T-helper 17 cell (primary cell): ENCODE measurements at places on chromosomes 16 and 17.

GRCh38 chr17:74797824-74798223 lies 21.7 kb upstream of the NAT9 start:
- DNase-seq = no peak

- DNase-seq = no peak
These were observed 5.1 kb upstream of the DDX19A start for GRCh38 chr16:70341600-70341999.

DNA sequence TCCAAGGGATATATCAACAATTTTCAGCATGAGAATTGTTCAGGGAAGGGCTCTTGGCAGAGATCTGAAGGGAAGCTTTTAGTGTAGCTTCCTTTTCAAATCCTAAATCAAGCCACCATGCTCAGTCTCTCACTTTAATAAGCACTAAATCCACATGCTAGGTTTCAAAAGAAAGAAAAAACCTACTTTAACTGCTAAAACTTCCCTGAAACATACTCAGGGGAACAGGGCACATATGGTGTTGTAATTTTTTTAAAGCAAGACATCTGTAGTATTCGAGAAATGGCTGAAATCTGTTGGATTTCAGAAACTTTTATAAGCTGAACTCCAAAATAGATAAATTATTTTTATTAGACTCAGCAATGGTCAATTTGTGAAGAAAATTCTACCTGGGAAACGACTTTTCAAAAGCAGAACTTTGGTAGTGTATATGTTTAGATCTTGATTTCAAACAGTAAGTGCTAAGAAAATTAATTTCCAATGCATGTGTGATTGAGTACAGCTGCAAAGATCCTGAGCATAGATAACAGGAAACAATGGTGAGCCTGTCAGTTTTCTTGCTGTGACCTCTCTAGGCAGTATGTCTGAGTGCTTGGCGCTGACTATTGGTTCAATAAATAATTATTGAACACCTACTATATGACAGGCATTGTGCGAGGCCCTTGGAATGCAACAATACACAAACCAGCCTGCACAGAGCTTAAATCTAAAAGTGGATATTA lies 804.5 kb upstream of the SOX9 start:
- DNase-seq = no peak

DNA sequence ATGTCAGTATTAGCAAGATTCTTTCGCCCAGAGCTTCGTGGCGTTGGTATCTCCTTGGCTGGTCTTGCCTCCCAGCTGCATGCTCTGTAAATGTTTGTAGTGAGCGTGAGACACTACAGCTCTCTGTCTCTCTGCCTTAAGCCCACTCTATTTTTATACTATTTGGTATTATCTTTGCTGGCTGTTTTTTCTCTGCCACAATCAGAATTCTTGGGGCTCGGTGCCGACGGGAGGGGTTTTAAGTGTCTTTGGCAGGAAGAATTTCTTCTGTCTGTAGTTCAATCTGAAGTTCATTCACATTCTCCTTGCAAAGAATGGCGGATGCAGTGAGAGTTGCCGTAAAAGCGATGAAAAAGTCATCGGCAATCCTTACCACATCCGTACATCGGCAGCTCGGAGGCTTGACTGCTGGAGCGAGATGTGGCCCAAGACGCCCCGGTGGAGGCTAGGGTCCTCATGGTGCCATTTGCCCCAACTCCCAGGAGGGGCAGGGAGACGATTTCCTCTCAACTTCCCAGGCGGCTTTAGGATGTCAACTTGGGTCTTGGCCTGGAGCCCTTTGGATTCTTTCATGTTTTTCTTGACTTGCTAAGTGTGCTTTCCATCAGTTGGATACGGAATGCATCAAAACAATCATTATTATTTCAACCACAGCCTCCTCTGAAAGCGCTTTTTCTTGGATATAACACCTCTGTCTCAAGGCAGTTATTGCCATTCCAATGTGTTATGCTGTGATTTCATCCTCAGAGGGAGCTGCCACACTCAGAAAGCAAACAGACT lies 132.3 kb upstream of the SDK2 start:
- DNase-seq = no peak

GRCh38 chr17:58829172-58829637 lies 73.6 kb downstream of the PPM1E start:
- no peak for DNase-seq

GRCh38 chr17:27538156-27538955 lies 82.1 kb downstream of the KSR1 start:
- no peak for DNase-seq

GRCh38 chr17:61416540-61417363 lies 17.1 kb downstream of the TBX2 start:
- DNase-seq = no peak

- no peak for DNase-seq
These were observed 36.9 kb downstream of the TMEM235 start for GRCh38 chr17:78268191-78268874.

GRCh38 chr17:29718446-29719039 lies 95.8 kb upstream of the CORO6 start:
- DNase-seq = no peak

DNA sequence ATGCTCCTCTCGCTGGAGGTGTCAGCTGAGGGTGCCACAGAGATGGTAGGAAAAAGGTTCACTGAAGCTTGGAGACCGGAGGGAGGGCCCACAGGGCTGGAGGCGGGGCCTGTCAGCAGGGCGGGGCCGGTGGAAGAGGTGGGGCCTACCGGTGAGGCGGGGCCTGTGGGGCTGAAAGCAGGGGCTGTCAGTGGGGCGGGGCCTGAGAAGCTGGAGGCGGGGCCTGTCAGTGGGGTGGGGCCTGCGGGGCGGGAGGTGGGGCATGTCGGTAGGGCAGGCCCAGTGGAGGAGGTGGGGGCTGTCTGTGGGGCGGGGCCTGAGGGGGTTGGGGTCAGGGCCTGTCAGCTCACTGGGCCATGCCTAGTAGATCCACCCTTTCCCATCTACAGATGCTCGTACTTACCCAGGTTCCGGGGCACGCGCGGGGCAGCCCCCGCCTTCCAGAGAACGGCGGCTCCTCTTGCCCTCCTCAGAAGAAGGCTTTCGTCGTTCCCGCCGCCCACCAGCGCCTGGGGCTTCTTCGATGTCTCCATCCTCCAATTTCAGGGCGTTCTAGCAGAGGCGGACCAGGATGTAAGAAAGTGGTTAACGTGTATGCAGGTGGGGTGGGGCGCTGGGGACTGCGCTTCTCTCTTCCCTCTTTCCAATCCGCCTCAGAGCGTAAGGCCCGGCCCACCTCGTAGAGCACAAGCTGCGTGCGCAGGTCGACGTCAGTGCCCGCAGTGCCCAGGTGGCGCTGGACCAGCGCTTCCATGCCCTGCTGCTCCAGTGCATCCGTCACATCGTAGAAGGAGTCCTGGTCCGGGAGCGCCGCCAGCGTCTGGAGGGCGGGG lies 9.8 kb downstream of the TMEM208 start:
- DNase-seq = peak; percentile 71

DNA sequence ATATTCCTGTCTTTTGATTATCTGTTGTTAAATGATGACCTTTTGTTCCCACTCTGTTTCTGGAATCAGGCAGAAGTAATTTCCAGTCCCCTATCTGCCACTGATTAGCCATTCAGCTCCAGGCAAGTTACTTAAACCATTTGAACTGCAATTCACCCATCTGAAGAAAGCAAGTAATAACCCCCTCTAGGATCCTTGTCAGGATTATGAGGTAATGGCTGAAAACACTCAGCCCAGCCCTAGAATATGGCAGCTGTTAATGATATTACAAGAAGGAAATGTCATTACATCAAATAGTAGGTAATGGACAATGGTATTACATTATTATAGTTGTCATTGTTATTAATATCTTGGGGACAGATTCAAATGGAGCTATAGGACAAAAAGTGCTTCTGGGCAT lies 16.0 kb upstream of the SLC47A1 start:
- no peak for DNase-seq

DNA sequence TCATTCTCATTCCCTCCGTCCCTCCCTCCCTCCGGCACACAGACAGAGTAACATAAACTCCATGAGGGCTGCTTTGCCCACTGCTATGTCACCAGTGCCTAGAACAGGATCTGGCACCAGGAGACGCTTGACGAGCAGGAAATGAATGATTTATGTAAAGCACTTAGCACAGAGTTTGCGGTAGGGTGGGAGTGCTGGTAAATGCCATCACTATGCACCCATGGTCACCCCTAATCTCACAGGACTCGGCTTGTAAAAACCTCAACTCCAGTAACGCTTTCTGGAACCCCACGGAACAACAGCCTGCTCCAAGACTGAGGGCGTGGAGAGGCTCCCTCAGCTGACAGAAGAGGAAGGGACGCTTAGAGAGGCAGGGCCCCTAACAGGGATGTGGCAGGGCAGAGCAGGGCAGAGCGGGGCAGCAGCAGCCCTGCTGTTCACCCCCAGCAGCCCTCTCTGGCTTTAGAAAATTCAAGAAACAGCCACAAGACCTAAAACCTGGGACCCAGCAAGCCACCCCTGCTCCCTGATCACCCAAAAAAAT lies 156.9 kb downstream of the C16orf78 start:
- DNase-seq = no peak

- DNase-seq = no peak
These were observed 72.8 kb upstream of the DYNLRB2 start for GRCh38 chr16:80468029-80468428.

DNA sequence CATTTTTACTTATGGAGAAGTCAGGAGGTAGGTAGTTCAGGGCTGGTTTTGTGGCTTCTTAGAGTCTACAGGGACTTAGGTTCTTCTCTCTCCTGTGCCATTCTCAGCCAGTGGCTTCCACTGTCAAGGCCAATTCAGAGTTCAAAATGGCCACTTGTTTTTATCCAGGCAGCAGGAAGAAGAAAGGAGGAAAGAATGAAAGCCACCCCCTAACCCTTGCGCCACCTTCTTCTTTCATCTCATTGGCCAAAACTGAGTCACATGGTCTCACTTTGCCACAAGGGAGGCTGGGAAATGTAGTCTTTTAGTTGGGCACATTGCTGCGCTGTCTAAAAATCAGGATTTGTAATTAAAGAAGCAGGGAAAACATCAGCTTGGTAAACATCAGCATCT lies 60.8 kb upstream of the MED9 start:
- DNase-seq = no peak

GRCh38 chr17:77306790-77307478 lies 166.2 kb downstream of the SEC14L1 start:
- no peak for DNase-seq

GRCh38 chr16:85474621-85475217 lies 138.4 kb upstream of the GSE1 start:
- no peak for DNase-seq

GRCh38 chr16:74271872-74272271 lies 24.7 kb upstream of the PSMD7 start:
- DNase-seq = no peak

DNA sequence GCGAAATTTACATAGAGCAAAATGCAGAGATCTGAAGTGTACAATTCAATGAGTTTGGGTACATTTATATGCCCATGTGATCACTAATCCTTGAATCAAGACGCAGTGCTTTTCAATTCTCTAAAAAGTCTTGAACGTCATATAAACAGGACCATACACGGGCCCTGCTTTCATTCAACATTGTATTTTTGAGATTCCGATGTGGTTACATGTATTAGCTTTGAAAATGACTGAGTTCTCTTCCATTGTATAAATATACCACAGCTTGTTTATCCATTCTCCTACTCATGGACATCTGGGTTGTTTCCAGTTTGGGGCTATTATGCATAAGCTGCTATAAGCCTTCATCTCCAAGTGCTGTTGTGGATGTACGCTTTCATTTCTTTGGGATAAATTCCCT lies 45.5 kb downstream of the ZCCHC14 start:
- no peak for DNase-seq

- no peak for DNase-seq
These were observed 7.6 kb upstream of the TNRC6A start for GRCh38 chr16:24721830-24722238.

DNA sequence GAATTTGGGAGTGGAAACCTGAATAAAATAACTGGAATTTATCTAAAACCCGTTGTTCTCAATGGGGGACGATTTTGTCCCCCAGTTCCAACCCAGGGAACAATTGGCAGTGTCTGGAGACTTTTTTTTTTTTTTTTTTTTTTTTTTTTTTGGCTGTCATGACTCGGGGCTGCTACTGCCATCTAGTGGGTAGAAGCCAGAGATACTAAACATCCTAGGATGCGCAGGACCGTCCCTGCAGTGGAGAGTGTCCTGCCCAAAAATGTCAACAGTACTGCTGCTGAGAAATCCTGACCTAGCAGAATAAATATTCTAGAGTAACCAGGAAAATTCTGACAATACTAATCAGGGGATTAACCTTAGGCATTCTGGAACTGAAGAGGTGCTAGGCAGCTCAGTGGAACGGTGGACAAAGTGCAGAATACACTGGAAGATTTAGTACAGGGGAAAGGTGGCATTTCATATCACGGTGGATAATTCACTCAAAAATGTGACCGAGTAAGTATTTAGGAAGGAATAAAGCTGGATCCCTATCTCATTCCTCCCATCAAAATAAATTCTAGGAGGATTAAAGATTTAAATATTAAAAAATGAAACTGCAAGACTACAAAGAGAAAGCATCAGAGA lies 107.6 kb downstream of the SPECC1 start:
- DNase-seq = peak; percentile 17

- DNase-seq = no peak
These were observed 25.5 kb downstream of the GPR142 start for GRCh38 chr17:74392848-74393247.

DNA sequence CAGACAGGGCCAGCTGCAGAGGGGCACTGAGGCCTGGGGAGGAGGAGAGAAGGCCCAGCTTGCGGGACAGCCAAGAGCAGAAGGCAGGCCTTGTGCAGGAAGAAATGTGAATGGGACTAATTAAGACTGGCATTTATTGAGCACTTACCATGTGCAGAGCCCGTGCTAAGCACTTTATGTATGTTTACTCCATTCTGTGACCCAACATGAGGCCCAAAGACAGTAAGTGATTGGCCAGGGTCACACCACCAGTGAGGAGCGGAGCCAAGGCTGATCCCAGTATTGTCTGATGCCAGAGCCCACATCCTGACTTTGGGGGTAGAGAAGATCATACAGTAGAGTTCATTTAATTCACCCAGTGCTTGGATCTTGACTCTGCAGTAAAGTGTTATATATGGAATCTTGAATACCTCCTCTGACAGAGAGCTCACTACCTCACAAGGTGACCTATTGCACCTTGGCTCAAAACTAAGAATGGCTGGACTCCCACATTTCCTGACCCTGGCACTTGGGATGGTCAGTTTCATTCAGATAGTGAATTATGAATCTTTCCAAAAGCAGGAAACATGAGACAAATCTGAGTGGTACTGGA lies 13.6 kb downstream of the KATNB1 start:
- no peak for DNase-seq
